ENCODE measurements at places on chromosomes 12 and 14.

DNA sequence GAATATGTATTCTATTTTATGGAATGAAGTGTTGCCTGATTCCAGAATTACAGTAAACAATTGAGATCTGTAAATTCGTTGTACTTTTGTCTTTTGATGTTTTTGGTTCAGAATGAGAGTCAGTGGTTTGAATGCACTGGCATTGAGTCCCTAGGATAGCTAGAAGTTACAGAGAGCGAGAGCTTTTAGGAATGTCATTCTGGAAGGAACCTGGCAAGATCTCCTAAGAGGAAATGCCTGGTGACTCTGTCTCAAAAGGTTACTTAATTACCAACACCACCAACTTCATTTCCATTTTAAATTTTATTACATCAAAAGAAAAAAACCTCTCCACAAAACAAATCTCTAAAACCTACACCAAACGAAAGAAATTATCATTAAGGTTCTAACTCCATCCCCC, 6.0 kb upstream of the CEBPE start:
- no peak for DNase-seq

DNA sequence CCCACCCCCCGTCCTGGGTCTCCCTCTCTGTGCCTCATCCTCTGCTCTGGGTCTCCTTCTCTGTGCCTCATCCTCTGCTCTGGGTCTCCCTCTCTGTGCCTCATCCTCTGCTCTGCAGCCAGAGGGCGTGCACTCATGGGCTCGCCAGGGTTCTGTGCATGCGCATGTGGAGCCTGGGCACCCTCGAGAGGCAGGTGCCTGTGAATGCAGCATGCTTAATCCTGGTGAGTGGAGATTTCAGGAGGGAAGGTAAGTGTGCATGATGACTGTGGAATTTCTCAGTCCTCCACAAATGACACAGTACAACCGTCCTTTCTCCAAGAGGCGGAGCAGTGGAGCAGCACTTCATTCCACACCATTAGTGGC, 65.2 kb downstream of the EP400 start:
- DNase-seq: no peak

DNA sequence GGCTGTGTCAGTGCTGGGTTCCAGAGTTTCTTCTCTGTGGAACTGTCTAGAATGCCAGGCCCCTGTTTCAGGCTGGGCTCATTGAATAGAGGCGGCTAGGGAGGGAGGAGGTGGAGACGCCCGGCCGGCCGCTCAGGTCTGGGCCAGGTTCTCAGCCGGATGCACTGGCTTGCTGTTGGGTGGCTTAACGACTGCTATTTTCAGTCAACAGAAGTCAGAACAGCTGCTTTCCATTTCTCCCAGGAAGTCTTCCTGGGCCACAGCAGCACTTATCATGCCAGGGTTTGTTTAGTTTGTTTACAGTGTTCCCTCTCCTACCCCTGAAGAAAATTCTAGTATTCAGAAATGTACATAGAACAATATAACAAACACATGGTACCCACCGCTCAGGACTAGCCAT, 26.0 kb upstream of the VPS37B start:
- DNase-seq: no peak

DNA sequence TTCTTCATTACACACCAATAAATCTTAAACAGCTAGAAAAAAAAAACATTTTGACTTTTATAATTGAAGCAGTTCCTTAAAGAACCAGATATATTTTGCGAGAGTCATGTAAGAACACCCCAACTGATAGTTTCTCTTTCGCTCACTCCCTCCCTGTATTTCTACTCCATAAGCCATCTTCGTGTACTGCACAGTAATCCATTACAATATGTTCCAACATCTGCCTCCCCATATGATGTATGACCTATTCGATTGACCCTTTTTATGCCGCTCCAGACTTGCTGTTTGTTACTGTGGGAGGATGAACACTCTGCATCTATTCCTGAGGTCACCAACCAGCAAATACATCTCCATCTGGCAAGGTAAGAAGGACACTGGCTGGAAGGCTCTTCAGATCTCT, 331.7 kb downstream of the SOX5 start:
- DNase-seq: no peak

GRCh38 chr12:3002646-3003045, 43.4 kb downstream of the TEAD4 start:
- DNase-seq: no peak

DNA sequence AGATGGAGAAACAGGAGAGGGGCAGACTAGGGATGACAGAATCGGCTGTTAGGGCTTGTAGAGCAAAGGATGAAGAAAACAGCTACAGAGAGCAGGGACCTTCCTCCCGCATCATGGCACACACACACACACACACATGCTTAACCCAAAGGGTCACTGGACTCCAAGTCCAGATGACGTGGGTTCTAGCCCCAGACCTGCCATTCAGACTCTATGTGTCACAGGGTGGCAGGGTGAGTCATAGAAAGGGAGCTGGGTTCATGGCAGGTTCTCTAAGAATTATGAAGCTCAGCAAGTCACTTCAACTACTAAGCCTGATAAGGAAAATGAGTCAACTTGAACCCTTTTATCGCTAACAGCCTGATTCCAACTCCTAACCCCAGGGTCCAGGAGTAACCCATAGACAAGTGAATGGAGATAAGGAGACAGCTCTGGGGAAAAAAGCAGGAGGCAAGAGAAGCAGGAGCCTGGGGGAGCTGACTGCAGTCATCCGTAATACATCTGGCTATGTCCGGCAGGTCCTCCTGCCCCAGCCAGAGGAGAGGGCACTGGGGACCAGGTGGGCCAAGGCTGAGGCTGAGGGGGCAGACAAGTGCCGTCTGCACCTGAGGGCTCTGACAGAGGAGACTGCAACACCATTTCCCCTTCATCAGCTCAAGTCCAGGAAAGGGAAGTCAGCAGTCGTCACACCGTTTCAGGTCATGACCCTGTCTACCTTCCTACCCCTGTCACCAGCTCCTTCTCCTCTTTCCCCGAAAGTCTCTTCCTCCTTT, 3.6 kb upstream of the TNFRSF1A start:
- DNase-seq: peak; percentile 83

DNA sequence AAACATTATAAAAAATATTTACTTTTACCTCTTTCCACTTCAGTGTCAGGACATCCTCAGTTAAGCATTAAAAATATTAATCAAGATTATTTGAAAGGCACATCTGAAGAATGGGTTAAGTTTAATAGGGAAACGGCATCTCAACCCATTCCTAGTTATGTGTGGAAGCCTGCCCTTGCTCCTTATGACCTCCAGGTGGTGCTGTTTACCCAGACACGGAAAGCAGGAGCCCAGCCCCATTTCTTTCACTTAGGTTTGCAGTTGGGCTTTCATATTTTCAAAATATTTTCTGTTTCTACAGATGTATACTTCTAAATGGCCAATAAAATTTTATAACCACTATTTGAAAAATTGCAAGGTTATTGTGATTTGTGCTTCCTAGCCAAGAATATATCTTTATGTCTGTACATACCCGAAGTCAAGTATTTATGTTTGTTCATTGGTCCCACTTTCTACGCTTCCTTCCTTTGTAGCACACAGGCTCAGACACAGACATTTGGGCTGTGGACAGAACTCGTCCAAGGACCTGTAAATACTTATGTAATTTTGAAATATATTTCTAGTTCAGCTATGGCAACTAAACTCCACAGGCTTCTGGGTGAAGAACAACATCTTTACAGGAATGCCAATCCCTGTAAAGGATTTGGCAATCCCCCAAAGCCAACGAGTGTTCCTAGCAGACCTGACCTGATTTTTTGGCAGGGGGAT, 247.1 kb downstream of the AKAP6 start:
- peak; percentile 75 for DNase-seq

GRCh38 chr12:572532-572899, 90.7 kb downstream of the NINJ2 start:
- no peak for DNase-seq

DNA sequence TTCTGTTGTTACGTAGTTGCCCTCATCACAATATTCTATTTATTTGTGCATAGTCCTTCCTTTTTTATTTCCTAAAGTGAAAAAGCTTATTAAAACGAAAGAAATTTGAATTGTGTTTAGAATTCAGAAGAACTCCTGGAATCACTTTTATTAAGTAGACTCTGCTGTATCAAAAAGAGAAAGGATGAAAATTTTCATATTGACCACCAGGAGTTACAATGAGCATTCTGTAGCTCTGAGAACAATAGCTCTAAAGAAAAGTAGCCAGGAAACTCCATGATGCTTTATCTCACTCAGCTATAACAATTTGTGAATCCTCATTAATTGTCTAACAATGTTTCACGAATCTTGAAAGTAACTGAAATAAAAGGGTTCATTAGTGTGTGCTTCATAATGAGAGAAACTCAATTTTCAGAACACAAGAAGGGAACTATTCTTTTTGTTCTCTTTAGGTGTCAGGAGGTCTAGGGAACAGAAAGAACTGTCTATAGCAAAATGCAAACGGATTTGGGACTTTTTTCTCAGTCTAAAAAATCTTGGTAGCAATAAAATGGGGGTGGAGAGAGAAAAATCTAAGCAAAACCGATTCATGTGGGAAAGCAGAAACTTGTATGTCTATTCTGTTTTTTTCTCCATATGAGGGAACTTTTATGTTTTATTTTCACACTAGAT, 19.3 kb downstream of the ASCL1 start:
- DNase-seq: no peak

- DNase-seq: no peak
Observed at GRCh38 chr12:31246470-31246850, 79.5 kb downstream of the SINHCAF start.

DNA sequence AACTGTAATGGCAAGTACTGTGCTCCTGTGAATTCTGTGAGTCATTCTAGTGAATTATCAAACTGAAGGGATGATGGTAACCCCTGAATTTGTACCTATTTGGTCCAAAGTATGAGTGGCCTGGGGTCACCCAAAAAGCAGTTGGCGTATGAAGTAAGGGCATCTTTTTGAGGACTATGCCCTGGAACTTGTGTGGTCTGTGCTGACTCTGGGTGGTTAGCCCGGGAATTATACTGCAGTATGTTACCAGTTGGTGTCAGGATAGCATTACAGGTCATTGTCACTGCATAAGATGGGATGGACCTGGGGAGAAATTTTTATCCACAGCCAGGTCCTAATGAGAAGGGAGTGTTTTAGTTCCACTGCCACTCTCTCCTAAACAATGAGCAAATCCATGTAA, 174.7 kb downstream of the SSPN start:
- DNase-seq: no peak

DNA sequence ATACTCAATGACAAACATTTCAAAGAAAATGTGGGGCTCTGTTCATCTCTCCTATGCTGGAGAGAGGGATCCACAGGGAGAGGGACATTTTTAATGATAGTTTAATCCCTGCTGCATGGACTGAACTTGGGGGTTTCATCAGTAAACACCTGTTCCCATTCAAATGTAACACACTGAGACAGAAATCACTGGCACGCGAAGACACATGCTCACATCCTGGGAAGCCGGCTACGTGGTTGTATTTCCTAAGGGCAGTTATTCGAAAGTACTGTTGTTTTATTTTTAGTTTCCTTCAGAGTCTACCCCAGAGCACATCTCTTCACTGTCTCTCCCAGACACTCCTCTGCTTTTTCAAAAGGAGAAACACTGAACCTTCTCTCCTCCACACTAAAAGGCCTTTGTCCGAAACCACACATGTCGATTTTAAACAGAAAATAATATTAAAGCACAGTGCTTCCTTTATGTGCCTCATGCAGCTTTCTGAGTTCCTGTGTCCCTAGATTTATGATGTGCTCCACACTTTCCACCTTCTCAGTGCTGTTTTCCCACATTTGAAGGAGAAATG, 52.8 kb downstream of the PTHLH start:
- DNase-seq: no peak

DNA sequence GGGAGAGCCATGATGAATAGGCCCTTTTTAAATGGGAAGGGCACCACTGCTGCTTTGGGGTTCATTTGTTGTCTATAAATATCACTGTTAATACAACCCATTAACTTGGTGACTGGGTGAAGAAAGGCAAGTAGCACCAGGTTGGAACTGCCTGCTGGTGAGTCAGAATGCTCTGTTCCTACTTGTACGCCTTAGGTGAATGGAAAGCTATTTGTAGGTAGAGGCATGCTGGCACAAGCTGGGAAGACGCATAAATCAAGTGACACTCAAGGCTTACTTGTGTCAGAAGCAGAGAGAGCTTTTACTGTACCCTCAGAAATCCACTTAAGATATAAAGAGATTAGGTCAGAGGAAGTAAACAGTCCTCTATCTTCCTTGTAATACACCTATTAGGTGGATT, 142.5 kb downstream of the TMX1 start:
- DNase-seq: no peak

DNA sequence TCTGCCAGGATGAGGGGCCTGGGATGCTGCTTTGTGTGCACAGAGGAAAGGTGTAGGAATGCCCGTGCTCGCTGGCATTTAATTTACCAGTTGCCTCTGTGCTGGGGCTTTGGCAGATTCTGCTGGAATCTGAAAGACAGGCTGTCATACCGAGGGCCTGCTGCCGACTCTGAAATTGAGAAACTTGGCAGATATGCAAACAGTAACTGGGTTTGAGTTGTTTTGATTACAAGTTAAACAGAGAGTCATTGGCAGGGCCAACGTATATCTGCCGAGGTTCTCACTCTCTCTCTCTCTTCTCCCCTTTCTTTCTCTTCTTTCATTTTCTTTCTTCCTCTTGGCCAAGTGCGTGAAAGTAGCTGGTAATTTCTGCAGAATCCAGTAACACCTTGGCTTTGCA, 618.7 kb downstream of the VRK1 start:
- DNase-seq: no peak

All from inflammatory macrophage treated with lipopolysaccharide for 1 hour (primary cell).